ENCODE measurements at places on chromosomes 12 and 14.

GRCh38 chr12:93536111-93536765, 36.2 kb upstream of the SOCS2 start:
- DNase-seq: no peak

DNA sequence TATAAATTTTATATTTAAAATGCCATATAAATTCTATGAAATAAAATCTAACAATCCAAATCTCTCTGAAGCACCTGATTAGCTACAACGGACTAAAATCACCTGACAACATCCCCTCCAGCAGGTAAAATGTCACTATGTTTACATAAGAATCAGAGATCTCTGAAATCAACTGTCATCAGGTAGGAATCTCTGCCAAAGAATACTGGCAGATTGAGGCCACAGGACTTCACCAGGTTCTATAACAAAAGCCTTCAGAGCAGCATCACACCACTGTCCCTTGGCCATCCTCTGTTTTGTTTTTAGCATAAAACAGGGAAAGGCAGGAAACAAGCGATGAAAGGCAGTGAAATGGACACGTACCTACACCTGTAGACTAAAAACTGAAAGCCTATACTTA, 22.1 kb downstream of the FGD6 start:
- DNase-seq: no peak

GRCh38 chr12:70251226-70251625, 8.0 kb downstream of the CNOT2 start:
- DNase-seq: no peak

DNA sequence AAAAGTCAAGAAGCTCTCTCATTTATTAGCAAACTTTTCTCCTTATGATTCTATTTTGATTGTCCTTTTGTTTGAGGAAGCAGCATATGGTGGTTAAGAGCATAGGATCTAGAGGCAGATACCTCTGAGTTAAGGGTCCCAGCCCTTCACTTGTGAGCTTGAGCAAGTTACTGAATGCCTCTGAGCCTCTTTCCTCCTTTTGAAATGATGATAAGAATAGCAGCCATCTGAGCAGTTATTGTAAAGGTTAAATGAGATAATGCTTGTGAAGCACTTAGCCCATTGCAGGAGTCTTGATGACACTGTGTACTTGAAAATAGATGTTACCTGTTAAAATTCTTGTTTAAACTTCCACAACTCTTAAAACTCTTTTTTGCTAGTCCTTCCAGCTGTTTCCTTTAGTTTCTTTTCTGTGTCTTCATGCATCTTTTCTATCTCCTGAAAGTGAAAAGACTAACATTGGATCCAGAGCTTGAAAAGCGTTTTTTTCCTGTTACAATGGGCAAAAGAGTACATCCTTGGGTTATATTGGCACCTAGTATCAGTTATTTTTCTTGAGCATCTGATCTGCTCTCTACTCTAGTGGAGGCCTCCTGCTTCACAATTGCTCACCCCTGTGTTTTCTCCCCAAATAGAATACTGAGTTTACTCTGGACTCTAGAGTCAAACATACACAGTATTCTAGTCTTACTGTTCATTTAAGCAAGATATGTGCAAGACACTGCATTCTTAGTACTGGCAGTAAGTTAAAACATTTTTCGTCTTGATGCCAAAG, 3.1 kb downstream of the HIF1A start:
- no peak for DNase-seq

- no peak for DNase-seq
Observed at GRCh38 chr14:71532790-71533189, 399.4 kb upstream of the RGS6 start.

DNA sequence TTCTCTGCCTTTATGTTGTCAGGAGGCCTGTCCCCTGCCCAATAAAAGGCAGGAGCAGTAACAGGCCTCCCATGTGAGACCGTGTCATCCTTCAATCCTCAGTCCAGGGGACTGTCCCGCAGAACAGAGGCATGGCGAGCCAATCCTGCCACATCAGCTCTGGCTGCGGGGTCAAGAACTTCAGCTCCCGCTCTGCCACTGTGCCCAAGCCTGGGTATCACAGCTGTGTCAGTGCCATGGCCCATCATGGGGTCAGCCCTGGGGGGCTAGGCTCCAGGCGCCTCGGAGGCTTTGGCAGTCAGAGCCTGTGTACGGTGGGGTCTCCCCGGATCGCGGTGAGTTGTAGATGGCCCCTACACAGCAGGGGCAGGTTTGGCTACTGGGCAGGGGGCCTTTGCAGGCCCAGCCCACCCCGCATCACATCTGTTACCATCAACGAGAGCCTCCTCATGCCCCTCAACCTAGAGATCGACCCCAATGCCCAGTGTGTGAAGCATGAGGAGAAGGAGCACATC, 19.9 kb upstream of the KRT83 start:
- no peak for DNase-seq

DNA sequence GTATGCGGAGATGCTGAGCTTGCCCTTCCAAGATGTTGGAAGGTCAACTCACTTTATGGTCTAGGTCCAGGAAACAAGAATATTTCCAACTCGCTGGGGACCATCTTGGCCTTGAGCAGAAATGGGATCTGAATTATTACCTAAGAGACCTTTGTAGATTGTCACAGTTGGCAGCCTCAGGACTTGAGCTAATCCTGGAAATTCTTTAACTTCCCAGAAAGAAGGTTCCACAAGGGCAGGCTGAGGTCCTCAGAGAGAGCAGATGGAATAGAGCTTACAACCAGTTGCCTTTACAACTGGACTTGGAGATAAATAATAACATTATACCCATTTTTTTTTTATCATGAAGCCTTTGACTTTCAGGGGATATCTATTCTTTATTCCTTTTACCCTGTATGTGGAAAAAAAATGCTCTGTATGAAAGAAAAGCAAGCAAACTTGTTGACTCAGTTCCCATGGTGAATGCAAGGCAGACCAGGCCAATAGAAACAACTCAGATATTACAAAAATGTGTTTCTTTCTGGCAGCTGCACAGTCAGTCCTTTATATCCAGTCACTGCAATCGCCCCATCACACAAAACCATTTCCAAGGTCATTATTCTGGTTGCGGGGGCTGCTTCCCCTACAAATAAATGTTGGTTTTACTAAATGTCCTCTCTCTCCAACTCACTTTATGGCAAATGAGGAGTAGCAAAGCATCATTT, 401.4 kb downstream of the ZFP36L1 start:
- no peak for DNase-seq

DNA sequence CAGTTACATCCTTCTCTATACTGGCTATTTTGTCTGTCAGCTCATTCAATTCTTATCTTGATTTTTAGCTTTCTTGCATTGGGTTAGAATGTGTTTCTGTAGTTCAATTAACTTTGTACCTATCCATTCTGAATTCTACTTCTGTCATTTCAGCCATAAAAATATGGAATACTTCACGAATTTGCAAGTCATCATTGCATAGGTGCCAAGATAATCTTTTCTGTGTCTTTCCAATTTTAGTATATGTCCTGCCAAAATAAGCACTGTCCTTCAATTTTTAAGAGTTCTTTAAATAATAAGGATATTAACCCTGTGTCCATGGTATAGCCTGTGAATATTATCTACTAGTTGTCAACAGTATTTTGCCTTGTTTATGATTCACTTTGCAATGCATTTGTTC, 665.7 kb upstream of the MDGA2 start:
- DNase-seq: no peak

- DNase-seq: no peak
Observed at GRCh38 chr12:20560935-20561334, 134.2 kb upstream of the SLCO1C1 start.

- no peak for DNase-seq
Observed at GRCh38 chr12:111715279-111715678, 29.4 kb downstream of the ACAD10 start.

All from stimulated activated CD8-positive, alpha-beta memory T cell treated with anti-CD3 and anti-CD28 coated beads, Interleukin-15, amount 100 ng/mL, for 1 hour (primary cell).